Endothelial cell of coronary artery (primary cell): ENCODE measurements at places on chromosomes 2 and 18. TPM values are rescaled to one million over a fixed set of nuclear protein-coding genes. Genes with fewer than 3 reads are reported as not detected.

Gene PRKAG3
- not detected in 2 replicates for total RNA-seq

Gene ALPI
- total RNA-seq: not detected in 2 replicates

Gene MRO
- total RNA-seq: not detected in 2 replicates

Gene SNORC
- total RNA-seq: 0.36 and 0.38 TPM in 2 replicates

Gene GKN2
- 0.18 TPM in 1 of 2 replicates, not detected in the other for total RNA-seq

Gene TUBA3E
- not detected in 2 replicates for total RNA-seq

Gene SP140
- 0.28 TPM in 1 of 2 replicates, not detected in the other for total RNA-seq

Gene SERPINB4
- not detected in 2 replicates for total RNA-seq

Gene MDH1B
- 0.28 and 0.72 TPM in 2 replicates for total RNA-seq

Gene FAM110C
- total RNA-seq: not detected in 2 replicates

Gene GPN1
- total RNA-seq: 39.6 and 45.3 TPM in 2 replicates

Gene LBX2
- total RNA-seq: 1.4 and 2.1 TPM in 2 replicates

Gene PROKR1
- total RNA-seq: not detected in 2 replicates

Gene GMCL1
- total RNA-seq: 6.8 and 8.7 TPM in 2 replicates

Gene GRB14
- total RNA-seq: 2.1 and 6.6 TPM in 2 replicates

Gene GPR39
- 0.27 and 0.38 TPM in 2 replicates for total RNA-seq

Gene COX5B
- 363 and 382 TPM in 2 replicates for total RNA-seq

Gene CYS1
- 0.09 and 0.19 TPM in 2 replicates for total RNA-seq

Gene FBXO36
- total RNA-seq: 0.75 and 1.4 TPM in 2 replicates

Gene REG3G
- not detected in 2 replicates for total RNA-seq

Gene SGPP2
- not detected in 2 replicates for total RNA-seq

Gene INHA
- total RNA-seq: 0.09 and 0.19 TPM in 2 replicates

Gene FBXO48
- 0.18 and 0.28 TPM in 2 replicates for total RNA-seq

Gene IGFBP5
- total RNA-seq: 0.45 and 52.9 TPM in 2 replicates

Gene SPDYA
- total RNA-seq: 0.81 and 1.3 TPM in 2 replicates

Gene CNPPD1
- 16.4 and 17.3 TPM in 2 replicates for total RNA-seq

Gene BMP10
- total RNA-seq: not detected in 2 replicates

Gene GCKR
- total RNA-seq: 6.7 and 9.3 TPM in 2 replicates

Gene SERPINB7
- not detected in 2 replicates for total RNA-seq

Gene SEPTIN10
- total RNA-seq: 85.3 and 125 TPM in 2 replicates

Gene PROC
- total RNA-seq: not detected in 2 replicates

Gene CHST9
- total RNA-seq: not detected in 2 replicates

Gene UGT1A4
- not detected in 2 replicates for total RNA-seq

Gene SPP2
- total RNA-seq: not detected in 2 replicates

Gene CTLA4
- not detected in 2 replicates for total RNA-seq

Gene TMEM247
- total RNA-seq: not detected in 2 replicates

Gene CEBPZOS
- 8.6 and 10.8 TPM in 2 replicates for total RNA-seq

Gene CDH19
- 0.09 TPM in 1 of 2 replicates, not detected in the other for total RNA-seq

Gene TBR1
- under 0.01 TPM in 2 replicates for total RNA-seq

Gene RNF144A
- total RNA-seq: 6.8 and 9.6 TPM in 2 replicates

Gene UGT1A6
- total RNA-seq: not detected in 2 replicates

Gene OTX1
- 0.27 and 0.28 TPM in 2 replicates for total RNA-seq

Gene C2orf72
- total RNA-seq: 0.19 TPM in 1 of 2 replicates, not detected in the other

Gene WDR75
- 50.3 and 54.9 TPM in 2 replicates for total RNA-seq

Gene KCNE4
- 1.1 TPM in 1 of 2 replicates, not detected in the other for total RNA-seq

Gene ASXL3
- total RNA-seq: 0.18 TPM in 1 of 2 replicates, not detected in the other
